Non-pigmented ciliary epithelial cell (primary cell): ENCODE measurements at places on chromosomes 16 and 17.
A peak's percentile ranks its signal among the peaks of the same experiment; 100 is the strongest.

- DNase-seq: no peak
Observed at GRCh38 chr16:67456391-67457081, 24.4 kb downstream of the ATP6V0D1 start.

DNA sequence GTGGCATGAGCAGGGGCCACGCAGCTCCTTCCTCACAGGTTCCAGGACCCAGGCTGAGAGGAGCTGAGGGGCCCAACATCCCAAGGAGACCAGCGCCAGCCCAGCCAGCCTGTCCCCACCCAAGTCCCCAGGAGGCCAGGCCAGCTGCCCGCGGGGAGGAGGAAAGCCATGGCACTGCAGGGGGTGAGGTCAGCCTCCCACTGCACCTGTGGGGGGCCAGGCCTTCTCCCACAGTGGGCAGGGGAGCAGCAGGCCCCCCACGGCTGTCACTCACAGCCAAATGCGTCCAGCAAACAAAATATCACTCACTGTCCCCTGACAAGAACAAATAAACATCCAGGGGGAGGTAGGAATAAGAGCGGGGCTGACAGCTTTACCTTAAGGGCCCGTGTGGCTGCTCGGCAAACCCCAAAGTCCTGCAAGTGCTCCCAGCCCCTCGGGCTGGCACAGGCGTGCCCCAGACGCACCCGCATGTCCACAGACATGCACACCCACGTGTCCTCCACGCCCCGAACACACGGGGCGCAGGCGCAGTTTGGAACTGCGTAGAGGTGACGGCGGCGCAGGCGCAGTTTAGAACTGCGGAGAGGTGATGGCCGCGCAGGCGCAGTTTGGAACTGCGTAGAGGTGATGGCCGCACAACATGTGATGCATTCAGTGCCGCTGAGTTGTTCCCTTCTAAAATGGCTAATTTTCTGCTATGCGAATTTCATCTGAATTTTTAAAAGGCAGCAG, 291.1 kb downstream of the FOXL1 start:
- DNase-seq: no peak

- DNase-seq: no peak
Observed at GRCh38 chr17:40558300-40558889, 6.9 kb downstream of the CCR7 start.

GRCh38 chr17:57453841-57454425, 197.6 kb downstream of the MSI2 start:
- no peak for DNase-seq

GRCh38 chr16:57151369-57151768, 34.5 kb downstream of the PSME3IP1 start:
- DNase-seq: no peak

- no peak for DNase-seq
Observed at GRCh38 chr17:78338486-78339259, 21.2 kb downstream of the SOCS3 start.

- DNase-seq: no peak
Observed at GRCh38 chr17:59165933-59166342, 10.4 kb downstream of the PRR11 start.

- DNase-seq: no peak
Observed at GRCh38 chr17:9443811-9444210, 131.8 kb downstream of the STX8 start.

DNA sequence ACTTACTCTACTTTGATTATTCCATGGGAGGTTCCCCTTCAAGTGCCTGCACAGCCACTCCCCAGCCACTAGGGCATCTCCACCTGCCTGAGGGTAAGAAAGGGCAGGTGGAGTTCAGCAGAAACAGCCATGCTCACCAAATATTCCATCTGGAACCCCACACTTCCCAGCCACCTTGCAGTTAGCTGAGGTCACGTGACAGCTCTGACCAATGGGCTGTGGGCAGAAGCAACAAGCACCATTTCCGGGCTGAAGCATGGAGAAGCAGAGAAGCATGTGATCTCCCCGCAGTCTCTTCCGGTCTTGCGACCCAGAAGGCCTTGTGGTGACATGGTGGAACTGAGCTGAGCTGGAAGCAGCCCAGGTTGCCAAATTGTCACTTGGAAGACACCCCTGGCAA, 108.6 kb downstream of the CCT6B start:
- no peak for DNase-seq

DNA sequence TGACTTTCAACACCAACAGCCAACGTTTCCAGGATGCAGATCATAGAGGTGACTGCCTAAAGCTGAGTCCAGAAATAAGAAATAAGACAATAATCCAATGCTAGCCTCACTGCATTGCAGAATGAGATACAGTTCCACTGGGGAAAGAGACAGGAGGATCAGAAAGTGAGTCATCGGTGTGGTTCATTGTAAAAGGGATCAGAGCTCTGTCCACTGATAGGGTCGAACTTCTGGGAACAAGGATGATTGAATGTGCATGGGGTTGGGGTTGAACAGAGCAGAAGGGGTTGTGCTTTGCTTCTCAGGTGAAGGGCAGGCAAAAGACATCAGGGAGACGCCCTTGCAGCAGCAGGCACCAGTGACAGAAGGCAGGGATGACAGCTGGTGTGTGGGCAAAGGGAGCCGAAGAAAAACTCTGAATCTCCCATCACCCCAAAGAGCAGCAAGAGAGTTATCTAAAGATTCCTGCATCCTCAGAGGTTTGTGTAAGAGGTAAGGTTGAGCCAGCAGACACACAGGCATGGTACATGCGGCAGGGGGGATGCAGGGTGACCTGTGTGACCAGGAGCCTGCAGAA, 16.4 kb downstream of the CLEC10A start:
- DNase-seq: no peak

- DNase-seq: no peak
Observed at GRCh38 chr17:34055606-34056005, 199.5 kb upstream of the CCL2 start.

GRCh38 chr16:75506107-75506506, 10.9 kb upstream of the CHST6 start:
- no peak for DNase-seq

- DNase-seq: no peak
Observed at GRCh38 chr16:30185683-30186421, 2.5 kb downstream of the CORO1A start.

GRCh38 chr17:16486373-16487250, 5.4 kb downstream of the LRRC75A start:
- peak; percentile 15 for DNase-seq

DNA sequence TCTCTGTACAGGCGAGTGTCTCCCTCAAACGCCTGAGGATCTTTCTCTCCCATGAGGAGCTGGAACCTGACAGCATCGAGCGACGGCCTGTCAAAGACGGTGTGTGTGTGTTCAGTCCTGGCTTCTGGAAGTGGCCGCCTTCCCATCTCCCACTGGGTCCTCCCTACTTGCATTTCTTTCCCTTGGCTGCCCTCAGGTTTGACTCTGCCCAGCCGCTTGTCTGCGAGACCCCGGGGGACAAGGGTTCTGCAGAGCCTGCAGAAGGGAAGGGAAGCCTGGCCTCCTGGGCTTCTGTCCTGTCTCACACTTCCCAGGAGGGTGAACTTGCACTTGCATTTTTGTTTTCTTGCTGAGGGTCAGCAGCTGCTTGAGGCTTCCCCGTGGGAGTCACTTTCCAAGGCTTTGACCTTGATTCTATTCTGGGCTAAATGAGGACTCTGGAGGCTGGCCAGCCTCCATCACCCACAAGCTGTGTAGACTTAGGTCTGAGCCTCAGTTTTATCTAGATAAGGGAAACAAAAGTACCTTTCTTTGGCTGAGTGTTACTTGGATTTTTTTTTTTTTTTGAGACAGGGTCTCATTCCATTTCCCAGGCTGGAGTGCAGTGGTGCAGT, 122.3 kb downstream of the ABCC1 start:
- DNase-seq: peak; percentile 31

DNA sequence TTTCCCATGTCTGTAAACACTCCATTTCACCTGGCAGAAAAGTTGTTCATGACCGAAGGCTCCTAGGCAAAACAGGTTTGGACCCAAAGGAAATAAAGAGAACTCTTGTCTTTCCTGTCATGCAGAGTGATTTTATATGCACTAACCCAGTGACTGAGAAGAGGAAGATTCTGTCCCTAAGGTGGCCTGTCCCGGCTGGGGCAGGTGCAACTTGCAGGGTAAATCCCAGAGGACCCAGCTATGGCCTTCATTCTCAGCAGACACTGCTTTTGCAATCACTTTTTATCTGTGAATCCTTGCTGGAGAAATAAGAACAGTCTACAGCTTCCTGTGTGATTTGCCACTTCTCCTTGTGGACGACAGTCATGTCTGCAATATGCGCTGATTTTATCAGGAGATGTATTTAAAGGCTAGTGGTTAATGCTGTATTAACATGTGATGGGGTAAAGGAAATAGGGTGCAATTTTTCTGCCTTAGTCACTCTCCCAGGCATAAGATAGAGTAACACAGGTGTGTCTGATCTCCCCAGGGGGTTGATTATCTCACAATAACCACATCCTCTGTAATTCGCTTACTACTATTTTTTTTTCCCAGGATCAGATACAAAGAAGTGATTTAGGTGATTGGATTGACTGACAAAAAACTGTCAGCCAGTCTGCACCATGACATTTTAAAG, 696.8 kb upstream of the SOX9 start:
- peak; percentile 65 for DNase-seq

DNA sequence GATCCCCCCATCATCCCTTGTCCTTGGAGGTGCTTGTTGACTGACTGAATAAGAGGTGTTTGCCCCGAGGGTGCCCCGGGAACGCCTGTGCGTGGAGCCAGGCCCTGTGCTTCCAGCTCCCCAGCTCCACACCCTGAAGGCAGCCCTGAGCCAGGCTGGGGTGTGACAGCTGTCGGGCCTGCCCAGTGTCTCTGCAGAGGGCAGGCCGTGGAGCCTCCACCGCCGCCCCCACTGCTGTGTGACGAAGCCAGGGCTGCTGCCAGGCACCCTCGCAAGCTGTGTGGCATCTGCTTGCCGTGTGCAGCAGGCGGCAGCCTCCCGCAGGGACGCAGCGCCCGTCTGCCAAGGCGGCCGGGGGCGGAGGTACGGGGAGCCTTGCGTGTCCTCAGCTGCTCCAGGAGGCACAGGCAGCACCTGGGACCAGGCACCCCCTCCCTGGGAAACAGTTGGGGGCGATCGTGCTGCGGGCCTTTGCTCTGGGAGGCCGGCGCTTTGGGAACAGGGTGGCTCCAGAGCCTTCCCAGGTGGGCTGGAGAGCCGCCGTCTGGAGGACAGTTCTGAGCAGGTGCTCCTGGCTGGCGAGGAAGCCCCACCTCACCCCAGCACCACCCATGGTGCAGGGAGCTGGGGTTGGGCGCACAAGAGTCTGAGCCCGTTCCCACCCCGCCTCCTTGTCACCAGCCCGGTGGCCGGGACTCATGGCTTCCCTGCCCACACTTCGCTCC, 26.6 kb downstream of the GSE1 start:
- no peak for DNase-seq
